ENCODE measurements at places on chromosomes 12 and 14.

- peak overlapping the region; percentile 54 for H3K27ac ChIP-seq
- H3K27me3 ChIP-seq: no peaks in the 10 kb centered on the region
- no peaks in the 10 kb centered on the region for H3K36me3 ChIP-seq
- DNase-seq: no peak
- peak overlapping the region; percentile 39 for H3K4me3 ChIP-seq
Measured at GRCh38 chr12:14394317-14395073, 29.0 kb downstream of the ATF7IP start.

DNA sequence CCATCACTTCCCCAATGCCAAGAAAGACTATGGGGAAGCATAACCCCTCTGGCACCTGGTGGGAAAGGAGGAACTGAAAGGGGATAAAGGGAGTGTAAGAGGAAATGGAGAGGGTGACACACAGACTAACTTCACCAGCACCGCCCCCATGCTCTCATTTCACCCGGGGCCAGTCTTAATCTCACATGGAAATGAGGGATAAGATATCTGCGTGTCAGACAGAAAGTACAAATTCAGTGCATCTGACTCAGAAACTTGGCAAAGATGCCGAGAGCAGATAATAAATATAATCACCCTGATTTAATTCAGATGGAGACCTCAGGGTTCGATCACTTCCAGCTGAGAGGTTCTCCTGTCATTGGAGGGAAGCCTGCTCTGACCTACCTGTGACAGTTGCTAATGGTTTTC is 191.6 kb downstream of the DUSP6 start:
- H3K4me1 ChIP-seq: peaks cover 28% of the 10 kb centered on the region
- DNase-seq: peak; percentile 8
- H3K36me3 ChIP-seq: no peaks in the 10 kb centered on the region

GRCh38 chr14:93100570-93100969 is 15.2 kb downstream of the ITPK1 start:
- no peaks in the 10 kb centered on the region for H3K36me3 ChIP-seq
- no peak overlapping the region for H3K4me3 ChIP-seq
- H3K27me3 ChIP-seq: no peaks in the 10 kb centered on the region
- H3K27ac ChIP-seq: no peak overlapping the region
- DNase-seq: no peak
- H3K4me1 ChIP-seq: no peaks in the 10 kb centered on the region

DNA sequence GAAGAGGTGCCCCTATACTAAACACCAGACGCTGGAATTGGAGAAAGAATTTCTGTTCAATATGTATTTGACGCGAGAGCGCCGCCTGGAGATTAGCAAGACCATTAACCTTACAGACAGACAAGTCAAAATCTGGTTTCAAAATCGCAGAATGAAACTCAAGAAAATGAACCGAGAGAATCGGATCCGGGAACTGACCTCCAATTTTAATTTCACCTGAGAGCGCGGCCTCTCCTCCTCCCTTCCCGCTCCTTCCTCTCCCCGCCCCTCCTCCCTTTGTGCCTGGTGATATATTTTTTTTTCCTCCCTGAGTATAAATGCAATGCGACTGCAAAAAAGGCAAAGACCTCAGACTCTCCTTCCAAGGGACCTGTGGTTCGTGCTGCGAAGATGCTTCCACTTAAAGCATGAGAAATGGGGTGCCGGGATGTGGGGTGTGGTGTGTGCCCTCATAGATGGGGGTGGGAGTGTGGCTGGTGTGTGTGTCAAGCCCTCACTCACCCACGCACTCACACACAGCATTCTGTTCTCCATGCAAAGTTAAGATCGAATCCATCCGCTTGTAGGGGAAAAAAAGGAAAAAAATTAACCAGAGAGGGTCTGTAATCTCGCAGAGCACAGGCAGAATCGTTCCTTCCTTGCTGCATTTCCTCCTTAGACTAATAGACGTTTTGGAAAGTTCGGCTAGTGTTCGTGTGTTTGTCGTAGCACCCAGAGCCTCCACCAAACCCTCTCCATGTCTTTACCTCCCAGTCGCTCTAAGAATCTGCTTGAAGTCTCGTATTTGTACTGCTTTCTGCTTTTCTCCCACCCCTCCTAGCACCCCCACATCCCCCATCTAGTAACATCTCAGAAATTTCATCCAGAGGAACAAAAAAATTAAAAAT is 4.5 kb downstream of the HOXC10 start:
- H3K4me1 ChIP-seq: peaks cover 43% of the 10 kb centered on the region
- DNase-seq: no peak
- peaks cover 90% of the 10 kb centered on the region for H3K27me3 ChIP-seq
- no peak overlapping the region for H3K4me3 ChIP-seq
- peak overlapping the region; percentile 42 for H3K27ac ChIP-seq

DNA sequence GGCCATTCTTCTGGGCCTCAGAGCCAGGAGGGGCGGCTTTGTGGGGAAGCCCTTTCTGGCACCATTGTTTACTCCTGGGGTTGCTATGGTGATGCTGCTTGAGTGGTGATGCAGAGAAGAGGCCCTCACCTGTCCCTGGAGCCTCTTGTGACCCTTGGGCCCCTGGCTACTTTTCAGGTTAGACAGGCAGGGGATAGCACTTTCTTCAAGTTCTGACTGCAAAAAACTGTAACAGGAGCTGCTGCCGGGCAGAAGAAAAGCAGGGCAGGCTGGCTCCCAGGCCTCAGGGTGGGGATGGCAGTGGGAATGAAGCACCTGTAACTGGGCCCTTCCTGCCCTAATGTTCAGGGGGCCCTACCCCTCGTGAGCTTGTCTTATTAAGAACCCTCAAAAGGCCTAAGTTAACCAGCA is at the start of gene TEX52:
TSS of gene TEX52 (minus strand) at position 19 of the 411 bp plus-strand sequence. CDS start at position 6, 13 bp downstream.
- H3K27me3 ChIP-seq: no peaks in the 10 kb centered on the region
- H3K27ac ChIP-seq: no peak within 1 kb of the TSS
- no peaks in the 10 kb centered on the region for H3K4me1 ChIP-seq
- no peak for DNase-seq

DNA sequence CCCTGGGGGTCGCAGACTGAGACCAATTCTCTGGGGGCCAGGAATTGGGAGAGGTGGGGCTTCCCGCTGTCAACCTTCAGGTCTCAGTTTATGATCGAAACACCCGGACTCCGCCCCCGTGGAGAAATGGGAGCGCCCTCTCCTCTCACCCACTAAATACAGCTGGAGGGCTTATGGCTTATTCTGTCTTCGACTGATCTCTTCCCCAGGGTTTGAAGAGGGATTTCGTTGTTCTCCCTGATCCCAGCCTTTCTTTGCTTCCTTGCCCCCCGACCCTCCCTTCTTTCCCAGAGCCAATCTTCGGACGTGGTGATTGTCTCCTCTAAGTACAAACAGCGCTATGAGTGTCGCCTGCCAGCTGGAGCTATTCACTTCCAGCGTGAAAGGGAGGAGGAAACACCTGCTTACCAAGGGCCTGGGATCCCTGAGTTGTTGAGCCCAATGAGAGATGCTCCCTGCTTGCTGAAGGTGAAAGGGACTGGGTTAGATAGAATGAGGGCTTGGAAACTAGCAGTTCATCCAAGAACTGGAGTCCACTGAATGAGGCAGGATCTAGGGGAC is 607 bp downstream of the OS9 start:
- peak overlapping the region; percentile 71 for H3K27ac ChIP-seq
- H3K4me3 ChIP-seq: peak overlapping the region; percentile 89
- peaks cover 18% of the 10 kb centered on the region for H3K36me3 ChIP-seq
- peaks cover 7% of the 10 kb centered on the region for H3K4me1 ChIP-seq
- no peak for DNase-seq

DNA sequence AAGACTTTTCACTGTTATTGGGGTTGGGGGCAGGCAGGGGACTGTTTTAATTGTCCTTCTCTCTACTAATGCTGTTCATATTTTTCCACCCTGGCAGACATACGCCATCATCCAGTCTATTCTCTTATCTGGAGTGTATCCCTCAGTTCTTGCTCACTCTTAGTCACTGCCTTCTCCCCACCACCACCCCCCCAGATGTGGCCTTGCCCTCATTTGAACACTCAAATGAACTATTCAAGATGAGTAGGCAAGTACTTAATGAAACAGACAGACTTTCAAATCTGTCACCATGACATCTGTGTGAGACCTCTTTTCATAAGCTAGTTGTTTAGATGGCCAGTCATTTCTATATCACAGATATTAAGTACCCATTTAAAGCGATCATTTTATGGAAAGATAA is 10.1 kb downstream of the NUDT4 start:
- H3K4me1 ChIP-seq: peaks cover 44% of the 10 kb centered on the region
- H3K27ac ChIP-seq: no peak overlapping the region
- no peaks in the 10 kb centered on the region for H3K36me3 ChIP-seq
- H3K27me3 ChIP-seq: no peaks in the 10 kb centered on the region
- DNase-seq: no peak

DNA sequence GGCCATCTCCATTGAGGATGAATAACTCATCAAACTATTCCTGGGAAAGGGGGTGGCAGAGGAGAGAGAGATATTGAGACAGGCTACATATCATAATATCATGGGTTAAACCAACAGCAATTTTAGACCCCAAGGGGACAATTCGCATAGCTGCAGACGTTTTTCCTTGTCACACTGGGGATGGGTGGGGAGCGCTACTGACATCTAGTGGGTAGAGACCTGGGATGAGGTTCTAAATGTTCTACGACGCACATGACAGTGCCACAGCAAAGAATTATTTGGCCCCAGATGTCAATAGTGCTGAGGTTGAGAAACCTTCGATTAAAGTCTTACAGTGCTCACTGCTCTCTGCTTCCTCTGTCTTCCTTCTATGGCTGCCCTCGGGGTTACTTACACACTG is 425.6 kb downstream of the NRXN3 start:
- no peak for DNase-seq
- H3K27me3 ChIP-seq: no peaks in the 10 kb centered on the region
- no peak overlapping the region for H3K4me3 ChIP-seq
- H3K4me1 ChIP-seq: no peaks in the 10 kb centered on the region
- H3K27ac ChIP-seq: no peak overlapping the region

GRCh38 chr14:25848601-25849000 is 749.2 kb downstream of the NOVA1 start:
- H3K4me3 ChIP-seq: no peak overlapping the region
- H3K27ac ChIP-seq: no peak overlapping the region

GRCh38 chr12:4216187-4216927 is 57.2 kb upstream of the CCND2 start:
- no peak overlapping the region for H3K4me3 ChIP-seq
- no peaks in the 10 kb centered on the region for H3K36me3 ChIP-seq
- no peak overlapping the region for H3K27ac ChIP-seq
- H3K4me1 ChIP-seq: no peaks in the 10 kb centered on the region
- no peak for DNase-seq
- no peaks in the 10 kb centered on the region for H3K27me3 ChIP-seq

DNA sequence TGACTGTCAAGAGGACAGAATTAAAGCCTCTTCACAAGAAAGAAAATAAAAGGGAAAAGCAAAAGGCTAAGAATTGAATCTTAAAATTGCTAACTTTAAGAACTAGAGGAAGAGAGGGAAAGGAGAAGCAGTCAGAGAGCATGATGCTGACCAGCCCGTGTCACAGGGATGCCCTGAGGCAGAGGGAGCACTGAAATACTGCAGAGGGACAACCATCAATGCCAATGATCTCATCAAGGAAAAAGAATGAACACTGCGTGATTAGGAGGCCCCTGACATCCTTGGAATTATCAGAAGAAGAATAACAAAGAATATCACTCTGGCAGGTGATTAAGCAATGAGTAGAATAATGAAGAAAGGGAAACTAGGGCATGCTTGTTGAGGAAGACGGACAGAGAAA is 252.2 kb upstream of the GRIP1 start:
- H3K4me1 ChIP-seq: no peaks in the 10 kb centered on the region
- no peak overlapping the region for H3K4me3 ChIP-seq
- no peaks in the 10 kb centered on the region for H3K36me3 ChIP-seq
- H3K27me3 ChIP-seq: no peaks in the 10 kb centered on the region
- DNase-seq: no peak
- H3K27ac ChIP-seq: no peak overlapping the region

DNA sequence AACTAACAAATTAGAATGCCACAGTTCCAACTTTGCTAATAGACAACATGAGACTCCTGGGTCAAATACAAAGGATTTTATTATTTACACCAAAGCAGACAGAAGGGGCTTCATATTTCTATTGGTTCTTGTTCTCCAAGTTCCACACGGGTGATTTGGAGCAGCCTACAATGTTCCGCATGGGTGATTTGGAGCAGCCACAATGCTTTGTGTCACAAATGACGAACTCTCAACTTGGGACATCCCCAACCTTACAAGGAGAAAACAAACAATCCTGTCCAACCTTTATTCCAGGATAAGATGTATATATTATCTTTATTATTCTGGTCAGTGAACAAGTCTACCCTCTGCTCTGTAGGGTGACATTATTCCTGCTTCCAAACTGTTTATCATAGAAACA is 694.3 kb upstream of the MGAT4C start:
- no peak overlapping the region for H3K4me3 ChIP-seq
- no peaks in the 10 kb centered on the region for H3K4me1 ChIP-seq
- no peak overlapping the region for H3K27ac ChIP-seq
- no peak for DNase-seq
- no peaks in the 10 kb centered on the region for H3K36me3 ChIP-seq

GRCh38 chr14:87461704-87462103 is 531.3 kb downstream of the GALC start:
- no peak overlapping the region for H3K27ac ChIP-seq
- no peak for DNase-seq
- no peaks in the 10 kb centered on the region for H3K36me3 ChIP-seq
- no peak overlapping the region for H3K4me3 ChIP-seq
- no peaks in the 10 kb centered on the region for H3K27me3 ChIP-seq
- H3K4me1 ChIP-seq: no peaks in the 10 kb centered on the region

GRCh38 chr14:65210118-65210821 is 108.0 kb upstream of the MAX start:
- H3K4me1 ChIP-seq: no peaks in the 10 kb centered on the region
- no peak for DNase-seq
- H3K36me3 ChIP-seq: no peaks in the 10 kb centered on the region
- no peak overlapping the region for H3K4me3 ChIP-seq

- no peak overlapping the region for H3K27ac ChIP-seq
- no peak for DNase-seq
- H3K4me1 ChIP-seq: no peaks in the 10 kb centered on the region
- H3K36me3 ChIP-seq: no peaks in the 10 kb centered on the region
- no peak overlapping the region for H3K4me3 ChIP-seq
Measured at GRCh38 chr14:98665007-98665406, 607.0 kb downstream of the BCL11B start.

- no peak overlapping the region for H3K27ac ChIP-seq
- DNase-seq: no peak
- no peak overlapping the region for H3K4me3 ChIP-seq
Measured at GRCh38 chr12:87266305-87266704, 762.9 kb downstream of the C12orf50 start.

DNA sequence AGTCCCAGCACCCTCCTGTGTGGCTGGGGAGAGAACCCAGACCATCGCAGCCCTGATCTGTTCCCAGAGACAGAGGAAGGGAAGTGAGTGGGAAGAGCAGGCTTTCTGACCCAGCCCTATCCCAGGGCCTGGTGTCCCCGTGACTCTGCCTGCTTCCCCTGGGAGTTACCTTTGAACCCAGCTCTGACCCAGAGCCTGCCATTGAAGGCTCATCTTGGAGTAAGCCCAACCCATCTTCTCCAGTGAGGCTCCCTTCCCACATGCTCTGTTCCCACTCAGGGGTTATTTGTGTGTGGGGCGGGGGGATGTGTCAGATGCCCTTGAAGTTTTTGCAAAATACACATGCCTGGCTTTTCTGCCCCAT is 6.0 kb downstream of the TMEM63C start:
- H3K4me1 ChIP-seq: no peaks in the 10 kb centered on the region
- no peak overlapping the region for H3K27ac ChIP-seq
- H3K36me3 ChIP-seq: no peaks in the 10 kb centered on the region
- H3K4me3 ChIP-seq: no peak overlapping the region
- no peak for DNase-seq

Data from thoracic aorta (tissue), 2 donors.